Daoy (cell line): ENCODE measurements at places on chromosomes 2 and 18.

DNA sequence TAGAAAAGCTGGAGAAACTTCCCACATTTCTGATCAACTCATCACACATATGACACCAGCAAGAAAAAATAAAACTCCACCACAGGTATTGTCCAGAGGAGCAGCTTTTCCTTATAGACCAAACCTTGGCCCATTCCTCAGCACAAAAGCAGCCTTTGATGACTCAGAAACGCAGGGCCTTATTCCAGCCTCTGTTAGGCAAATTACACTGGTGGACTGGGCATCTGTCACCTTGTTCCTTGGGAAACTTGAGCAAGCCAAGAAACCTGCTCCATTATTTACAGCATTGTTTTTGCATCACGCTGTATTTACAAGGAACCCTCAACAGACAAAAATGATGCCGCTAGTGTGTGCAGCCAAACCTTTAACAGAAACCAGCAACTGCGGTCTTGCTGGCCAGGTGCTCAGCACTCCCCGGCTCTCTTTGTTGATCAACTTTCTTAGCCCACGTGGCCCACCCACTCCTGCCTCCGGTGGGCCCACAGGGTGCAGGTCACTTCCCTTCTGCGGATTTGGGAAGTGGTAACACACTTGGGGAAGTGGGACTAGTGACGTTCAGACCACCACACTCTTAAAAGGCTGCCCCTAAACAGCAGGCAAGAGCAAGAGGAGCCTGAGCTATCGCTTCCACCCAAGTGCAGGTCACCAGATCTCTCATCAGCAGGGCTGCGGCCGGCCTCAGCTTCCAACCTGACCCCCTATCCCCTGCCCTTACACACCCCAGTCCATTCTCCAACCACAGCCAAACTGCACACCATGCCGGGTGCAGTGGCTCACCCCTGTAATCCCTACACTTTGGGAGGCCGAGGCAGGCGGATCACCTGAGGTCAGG is 1.5 kb downstream of the AP1S3 start:
- no peak for DNase-seq

DNA sequence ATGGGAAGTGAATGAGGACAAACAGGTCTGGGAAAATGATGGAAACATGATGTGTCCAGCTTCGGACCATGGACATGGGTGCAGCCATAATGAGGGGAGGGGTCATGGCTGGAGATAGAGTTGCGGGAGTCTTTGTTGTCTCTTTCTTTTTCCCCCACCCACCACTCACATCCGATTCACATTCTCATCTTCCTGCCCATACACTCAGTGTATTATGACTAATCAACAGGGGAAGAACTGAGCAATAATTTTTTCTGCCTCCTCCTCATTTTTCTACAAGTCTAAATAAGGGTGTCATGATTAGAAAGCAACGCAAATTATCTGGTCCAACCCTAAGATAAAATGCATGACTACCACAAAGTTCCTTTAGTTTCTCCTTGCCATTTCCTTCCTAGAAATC is 5.7 kb upstream of the SERPINB2 start:
- peak; percentile 46 for DNase-seq

GRCh38 chr2:85584857-85585780 is 888 bp downstream of the VAMP5 start:
- peak; percentile 79 for DNase-seq

DNA sequence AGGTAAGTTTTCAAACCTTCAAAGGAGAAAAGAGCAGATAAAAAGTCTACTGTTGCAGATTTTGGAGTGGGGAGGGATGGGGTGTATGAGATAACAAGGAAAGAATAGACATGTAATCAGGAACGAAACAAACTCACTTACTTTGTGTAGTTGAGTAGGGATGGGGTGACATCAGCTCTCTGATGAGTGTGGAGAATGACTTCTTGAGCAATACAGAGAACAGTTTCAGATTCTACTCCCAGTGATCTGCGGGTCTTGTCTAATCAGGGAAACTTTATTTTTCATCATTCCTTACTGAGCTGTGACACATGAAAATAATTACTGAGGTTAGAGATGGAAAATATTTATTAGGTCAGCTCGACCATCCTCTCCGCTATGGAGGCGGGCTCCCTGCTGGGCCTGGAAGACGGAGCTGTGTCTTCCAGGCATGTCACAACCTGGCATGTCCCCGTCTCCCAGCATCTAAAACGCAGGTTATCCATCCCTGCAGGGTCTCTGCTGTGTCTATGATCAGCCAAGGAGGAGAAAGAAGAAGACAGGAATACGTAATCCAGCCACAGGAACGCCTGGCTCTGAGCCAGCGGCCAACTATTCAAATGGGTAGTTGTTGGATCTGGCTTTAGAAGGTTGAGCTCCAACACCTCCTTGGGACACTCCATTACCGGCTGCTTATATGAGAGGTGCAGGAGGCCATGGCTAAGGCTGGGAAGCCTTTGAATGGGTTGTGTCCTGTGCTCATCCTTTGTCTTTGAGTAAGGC is 99.0 kb upstream of the SATB2 start:
- DNase-seq: peak; percentile 31

DNA sequence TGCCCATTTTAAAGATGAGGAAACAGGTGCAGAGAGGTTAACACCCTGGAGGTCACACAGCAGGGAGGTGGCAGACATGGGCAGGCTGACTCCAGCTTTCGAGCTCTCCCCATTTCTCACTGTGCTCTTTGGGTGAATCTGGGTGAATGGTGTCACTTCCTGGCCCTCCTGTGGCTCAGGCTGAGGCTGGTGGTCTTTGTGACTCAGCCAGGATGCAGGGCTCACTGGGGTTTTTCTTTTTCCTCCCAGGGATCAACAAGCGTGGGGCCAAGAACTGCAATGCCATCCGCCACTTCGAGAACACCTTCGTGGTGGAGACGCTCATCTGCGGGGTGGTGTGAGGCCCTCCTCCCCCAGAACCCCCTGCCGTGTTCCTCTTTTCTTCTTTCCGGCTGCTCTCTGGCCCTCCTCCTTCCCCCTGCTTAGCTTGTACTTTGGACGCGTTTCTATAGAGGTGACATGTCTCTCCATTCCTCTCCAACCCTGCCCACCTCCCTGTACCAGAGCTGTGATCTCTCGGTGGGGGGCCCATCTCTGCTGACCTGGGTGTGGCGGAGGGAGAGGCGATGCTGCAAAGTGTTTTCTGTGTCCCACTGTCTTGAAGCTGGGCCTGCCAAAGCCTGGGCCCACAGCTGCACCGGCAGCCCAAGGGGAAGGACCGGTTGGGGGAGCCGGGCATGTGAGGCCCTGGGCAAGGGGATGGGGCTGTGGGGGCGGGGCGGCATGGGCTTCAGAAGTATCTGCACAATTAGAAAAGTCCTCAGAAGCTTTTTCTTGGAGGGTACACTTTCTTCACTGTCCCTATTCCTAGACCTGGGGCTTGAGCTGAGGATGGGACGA is 13.2 kb downstream of the ITM2C start:
- peak; percentile 41 for DNase-seq

DNA sequence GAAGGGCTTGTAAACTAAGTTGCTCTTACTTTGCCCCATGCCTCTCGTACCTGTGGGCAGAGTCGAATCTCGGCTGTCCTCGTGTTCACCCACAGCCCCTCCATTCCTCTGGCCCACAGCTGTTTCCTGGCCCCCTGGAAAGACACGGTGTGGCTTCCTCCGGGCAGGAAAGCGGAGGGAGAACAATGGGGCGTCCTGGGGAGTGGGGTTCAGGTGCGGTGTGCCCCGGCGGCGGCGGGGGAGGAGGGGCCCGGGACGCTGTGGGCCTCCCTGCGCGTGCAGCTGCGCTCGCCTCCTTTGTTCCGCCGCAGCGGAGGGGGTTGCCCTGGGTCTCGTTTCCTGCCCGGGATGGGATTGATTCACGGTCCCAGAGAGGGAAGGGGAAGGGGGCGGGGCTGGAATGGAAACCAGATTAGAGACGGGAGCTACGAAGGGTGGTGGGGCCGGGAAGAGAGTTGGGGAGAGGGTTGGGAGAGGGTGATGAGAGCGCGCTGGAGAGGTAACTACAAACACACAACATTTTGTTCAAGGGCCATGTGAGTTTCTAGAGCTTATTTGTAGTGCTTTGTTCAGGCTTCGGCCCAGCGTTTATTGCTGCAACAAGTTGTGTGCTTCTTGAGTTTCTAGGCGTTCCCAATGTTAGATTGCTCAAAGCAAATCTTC is 796 bp downstream of the MYO1B start:
- DNase-seq: peak; percentile 82

DNA sequence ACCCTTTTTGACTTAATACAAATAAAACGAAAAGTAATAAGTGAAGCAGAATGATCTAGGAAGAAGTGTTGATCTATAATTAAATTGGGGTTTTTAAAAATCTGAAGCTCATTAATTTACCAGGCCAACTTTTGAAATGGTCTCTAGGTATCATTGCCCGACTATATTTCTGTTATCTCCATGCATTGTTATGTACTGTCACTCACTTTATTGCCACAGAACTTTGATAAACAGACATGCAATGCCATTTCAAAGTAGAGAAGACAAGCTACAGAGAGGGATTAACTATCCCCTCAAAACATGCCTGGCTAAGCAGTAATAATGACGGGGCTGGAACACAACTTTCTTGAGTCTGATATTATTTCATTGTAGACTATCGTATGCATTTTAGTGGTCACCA is 147.6 kb upstream of the ITGA4 start:
- no peak for DNase-seq

- no peak for DNase-seq
Measured at GRCh38 chr2:9114458-9114857, 92.2 kb upstream of the ASAP2 start.

DNA sequence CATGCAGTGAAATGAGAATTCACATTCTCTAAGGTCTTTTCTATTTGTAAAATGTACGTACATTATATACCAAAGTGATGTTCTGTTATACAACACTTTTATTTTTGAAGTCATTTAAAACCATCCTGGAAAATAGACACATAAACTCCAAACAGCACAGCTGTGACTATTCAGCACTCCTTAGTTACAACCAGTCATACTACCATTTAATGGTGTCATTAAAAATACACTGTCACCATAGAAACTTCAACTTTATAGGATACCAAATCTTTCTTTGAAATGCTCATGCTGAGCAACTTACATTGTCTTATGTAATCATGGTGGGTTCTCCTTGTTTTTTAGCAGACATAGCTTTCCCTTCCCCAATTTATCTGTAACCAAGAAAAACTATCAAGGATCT is 85.3 kb downstream of the METTL4 start:
- DNase-seq: no peak

GRCh38 chr2:37779611-37780386 is 108.4 kb upstream of the CDC42EP3 start:
- DNase-seq: peak; percentile 61

DNA sequence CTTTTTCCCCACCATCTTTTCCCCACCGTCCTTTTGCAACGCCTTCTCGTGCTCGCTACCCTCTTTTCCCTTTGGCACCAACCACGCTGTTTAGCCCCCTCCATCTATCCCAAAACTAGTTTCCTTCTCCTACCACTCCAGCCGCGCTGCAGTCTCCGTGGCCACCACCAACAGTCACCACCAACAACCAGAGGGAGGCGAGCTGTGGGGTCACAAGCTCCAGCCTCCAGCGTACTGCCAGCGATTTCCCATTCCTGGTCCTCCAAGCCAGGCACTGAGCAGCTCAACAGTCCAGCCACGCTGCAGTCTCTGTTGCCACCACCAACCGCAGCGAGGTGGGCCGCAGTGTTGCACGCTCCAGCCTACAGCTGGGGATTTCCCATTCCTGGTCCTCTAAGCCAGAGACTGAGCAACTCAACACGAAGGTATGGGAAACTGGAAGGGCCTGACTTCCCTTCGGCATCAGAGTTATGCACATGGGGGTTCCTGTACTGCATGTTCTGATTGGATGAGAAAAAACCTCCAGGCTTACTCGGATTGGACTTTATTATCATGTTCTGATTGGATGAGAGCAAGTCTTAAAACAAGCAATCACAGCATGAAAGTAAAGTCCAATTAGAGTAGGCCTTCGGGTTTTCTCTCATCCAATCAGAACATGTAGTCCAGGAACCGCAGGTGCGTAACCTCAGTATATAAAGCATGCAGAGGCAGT is 42.3 kb upstream of the IMP4 start:
- DNase-seq: peak; percentile 47

GRCh38 chr2:38600921-38601455 is 1.7 kb downstream of the HNRNPLL start:
- DNase-seq: no peak

GRCh38 chr18:46756559-46757201 is at the start of gene ST8SIA5:
TSS of gene ST8SIA5 (minus strand) at chr18:46757053. CDS start at chr18:46756508, 545 bp downstream.
- peak; percentile 32 for DNase-seq

- peak; percentile 88 for DNase-seq
Measured at GRCh38 chr2:173159791-173160463, 84.3 kb downstream of the MAP3K20 start.

GRCh38 chr18:31736630-31737029 is 24.1 kb downstream of the SLC25A52 start:
- no peak for DNase-seq

- peak; percentile 78 for DNase-seq
Measured at GRCh38 chr2:200300638-200301314, 5.7 kb upstream of the SPATS2L start.

- peak; percentile 30 for DNase-seq
Measured at GRCh38 chr18:77346208-77346810, 96.7 kb downstream of the GALR1 start.

DNA sequence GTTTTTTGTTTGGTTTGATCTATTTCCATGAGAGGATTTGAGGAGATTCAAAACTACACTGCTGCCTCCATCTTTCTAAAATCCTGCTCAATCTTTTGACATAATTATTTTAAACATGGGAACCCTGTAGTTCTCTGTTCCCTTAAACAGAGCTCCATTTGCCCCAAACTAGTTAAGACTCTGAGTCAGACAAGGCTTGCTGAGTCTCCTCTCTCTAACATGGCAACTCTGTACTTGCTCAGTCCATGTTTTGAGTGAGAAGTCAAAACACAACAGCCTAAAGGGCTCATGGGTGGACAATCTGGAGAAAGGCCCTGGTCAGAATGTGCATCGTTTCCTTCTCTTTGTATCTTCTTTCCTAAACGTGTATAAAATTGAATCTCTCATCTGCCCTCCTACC is 7.1 kb upstream of the STAMBP start:
- DNase-seq: no peak

- DNase-seq: no peak
Measured at GRCh38 chr18:49071317-49071716, 120.6 kb upstream of the SMAD7 start.

- no peak for DNase-seq
Measured at GRCh38 chr2:186623084-186623483, 33.2 kb downstream of the ITGAV start.

GRCh38 chr18:48663931-48664847 is 125.4 kb downstream of the CTIF start:
- DNase-seq: peak; percentile 59

DNA sequence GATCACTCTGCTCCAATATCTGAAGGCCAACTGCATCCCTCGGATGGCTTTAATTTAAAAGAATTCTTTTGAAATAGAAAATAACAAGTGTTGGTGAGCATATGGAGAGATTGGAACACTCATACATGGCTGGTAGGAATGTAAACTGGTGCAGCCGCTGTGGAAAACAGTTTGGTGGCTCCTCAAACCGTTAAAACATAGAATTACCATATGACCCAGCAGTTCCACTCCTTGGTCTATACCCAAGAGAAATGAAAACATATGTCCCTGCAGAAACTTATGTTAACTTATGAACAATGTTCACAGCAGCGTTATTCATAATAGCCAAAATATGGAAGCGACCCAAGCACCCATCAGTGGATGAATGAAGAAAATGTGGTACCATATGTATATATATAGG is 60.1 kb downstream of the NPAS2 start:
- no peak for DNase-seq
